Lung microvascular endothelial cell (primary cell): ENCODE measurements at places on chromosomes 2 and 18.

DNA sequence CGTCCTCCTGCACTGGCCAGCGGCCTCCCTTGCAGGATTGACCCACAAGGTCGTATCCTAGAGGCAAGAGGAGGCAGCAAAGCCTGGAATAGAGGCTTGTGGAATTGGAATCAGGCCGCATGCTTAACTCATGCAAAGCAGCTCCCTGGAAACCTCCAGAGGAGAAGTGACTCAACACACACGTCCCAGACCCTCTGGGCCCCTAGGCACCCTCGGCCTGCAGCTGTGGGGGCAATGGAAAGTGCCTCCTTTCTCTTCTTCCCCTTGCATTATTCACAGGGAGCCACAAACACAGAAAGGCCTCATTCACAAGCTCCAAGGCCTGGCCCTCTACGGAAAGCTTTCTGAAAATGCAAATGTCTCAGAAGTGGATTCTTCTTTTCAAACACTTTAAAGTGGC lies 19.6 kb downstream of the SPATA3 start:
- DNase-seq: no peak

- DNase-seq: no peak
Observed at GRCh38 chr2:29025711-29026110, 44.6 kb downstream of the TOGARAM2 start.

GRCh38 chr2:97994476-97994875 lies 1.3 kb downstream of the TMEM131 start:
- DNase-seq: no peak

DNA sequence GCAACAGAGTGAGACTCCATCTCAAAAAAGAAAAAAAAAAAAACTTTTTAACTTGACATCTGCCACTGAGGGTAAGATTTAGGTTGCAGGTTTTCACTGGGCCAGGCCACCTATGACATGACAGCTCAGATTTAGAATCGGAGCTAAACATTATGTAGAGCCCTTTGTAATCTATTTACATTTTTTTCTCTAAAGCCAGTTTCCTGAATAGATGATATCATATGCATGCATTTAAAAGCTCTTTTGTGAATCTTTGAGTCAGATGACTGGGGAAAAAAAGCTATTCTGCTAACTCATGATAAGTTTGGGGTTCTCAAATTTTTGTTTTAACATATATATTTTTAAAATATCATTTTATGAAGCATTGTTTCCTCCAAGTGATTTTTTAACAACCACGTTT lies 21.3 kb downstream of the PRKAG3 start:
- DNase-seq: no peak

DNA sequence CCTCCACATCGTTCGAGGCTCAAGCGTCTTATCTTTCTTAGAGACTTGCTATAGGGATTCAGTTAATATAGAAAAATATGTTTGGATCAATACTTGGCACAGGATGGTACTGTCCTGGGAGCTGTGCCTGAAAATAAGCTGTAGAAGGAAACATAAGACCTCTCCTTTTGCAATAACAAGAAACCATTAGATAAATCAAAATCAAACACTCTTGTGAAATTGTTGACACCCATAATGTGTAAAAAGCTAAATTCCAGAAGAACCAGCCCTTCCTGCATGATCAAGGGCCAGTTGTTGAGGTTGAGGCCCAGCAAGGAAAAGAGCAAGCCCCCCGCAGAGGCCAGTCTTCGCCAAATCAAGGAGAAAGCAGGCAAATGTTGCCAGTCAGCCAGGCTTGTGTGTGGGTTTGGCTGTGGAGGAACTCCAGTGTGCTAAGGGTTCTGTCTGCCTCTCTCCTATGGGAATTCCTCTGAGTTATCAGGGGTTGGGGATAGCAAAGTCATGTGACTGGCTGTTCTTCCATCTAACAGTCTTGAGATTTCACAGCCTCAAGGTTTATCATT lies 185.7 kb downstream of the ACKR3 start:
- no peak for DNase-seq

DNA sequence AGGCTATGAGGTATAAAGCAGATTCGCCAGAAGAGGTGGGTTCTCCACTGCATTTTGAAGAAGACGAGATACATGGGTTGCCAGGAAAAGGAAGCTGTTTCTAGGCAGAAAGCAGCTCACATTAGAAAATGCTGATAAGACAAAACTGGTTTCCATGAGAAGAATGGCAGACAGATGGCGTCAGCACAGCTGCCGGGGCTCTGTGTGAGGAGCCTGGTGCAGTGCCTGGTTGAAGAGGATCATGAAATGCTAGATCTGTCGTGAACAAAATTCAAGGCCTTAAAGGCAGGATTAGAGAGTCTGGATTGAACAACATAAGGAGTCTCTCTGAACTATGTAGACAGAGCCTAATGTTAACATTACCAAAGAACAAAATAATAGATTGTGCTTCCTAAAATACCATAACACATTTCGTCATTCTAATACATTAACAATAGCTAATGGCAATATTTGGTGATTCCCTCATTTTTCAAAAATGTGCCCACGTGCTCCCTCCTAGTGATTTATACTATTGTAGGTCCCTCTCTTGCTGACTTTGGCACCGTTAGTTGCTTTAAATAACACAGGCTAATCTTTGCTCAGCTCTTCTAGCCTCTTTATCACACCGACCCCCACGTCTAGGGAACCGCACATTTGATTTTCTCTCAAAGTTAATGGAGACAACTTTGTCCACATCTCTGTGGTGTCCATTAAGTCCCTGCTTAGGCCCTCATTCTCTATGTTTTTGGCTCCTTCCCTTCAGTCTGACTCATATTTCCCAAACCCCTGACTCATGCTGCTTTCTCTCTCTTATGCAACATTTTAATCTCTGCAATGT lies 38.2 kb downstream of the EFEMP1 start:
- DNase-seq: peak; percentile 90
